ENCODE measurements at places on chromosomes 1 and 21.

GRCh38 chr1:8456991-8457390 lies 139.1 kb downstream of the SLC45A1 start:
- no peak for DNase-seq

- no peak for DNase-seq
These were observed 13.7 kb downstream of the PPP1R12B start for GRCh38 chr1:202362212-202362611.

GRCh38 chr1:88188038-88188437 lies 496.0 kb upstream of the PKN2 start:
- DNase-seq = no peak

DNA sequence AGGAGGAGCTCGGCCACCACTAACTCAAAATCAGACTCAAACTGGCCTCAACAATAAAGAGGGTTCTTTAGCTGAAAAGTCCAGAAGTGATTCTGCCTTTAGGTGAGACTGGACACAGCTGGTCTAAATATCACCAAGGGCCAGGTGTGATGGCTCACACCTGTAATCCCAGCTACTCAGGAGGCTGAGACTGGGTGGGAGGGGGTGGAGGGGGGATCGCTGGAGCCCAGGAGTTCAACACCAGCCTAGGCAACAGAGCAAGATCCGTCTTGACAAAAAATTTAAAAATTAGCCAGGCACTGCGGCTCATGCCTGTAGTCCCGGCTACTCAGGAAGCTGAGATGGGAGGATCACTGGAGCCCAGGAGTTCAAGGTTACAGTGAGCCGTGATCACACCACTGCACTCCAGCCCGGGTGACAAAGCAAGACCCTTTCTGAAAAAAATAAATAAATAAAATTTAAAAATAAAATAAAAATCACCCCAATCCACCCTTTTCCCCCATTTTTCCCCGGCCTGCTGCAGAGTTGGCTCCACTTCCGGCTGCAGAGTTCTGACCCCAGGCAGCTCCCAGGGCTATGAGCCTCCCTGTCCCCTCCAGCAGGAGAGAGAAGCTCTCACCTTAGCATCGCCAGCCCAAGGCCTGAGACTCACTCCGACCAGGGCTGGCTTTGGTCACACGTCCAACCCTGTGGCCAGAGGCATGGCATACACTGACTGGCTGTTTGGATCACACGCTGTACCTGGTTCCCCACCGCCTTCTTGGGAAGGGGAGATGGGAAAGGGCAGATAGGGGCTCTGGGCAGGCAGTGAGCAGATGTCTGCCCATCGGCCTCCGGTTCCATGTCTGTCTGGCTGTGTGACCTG lies 87.3 kb upstream of the IFFO2 start:
- no peak for DNase-seq

GRCh38 chr21:26409735-26410134 lies 163.4 kb downstream of the CYYR1 start:
- DNase-seq = no peak

DNA sequence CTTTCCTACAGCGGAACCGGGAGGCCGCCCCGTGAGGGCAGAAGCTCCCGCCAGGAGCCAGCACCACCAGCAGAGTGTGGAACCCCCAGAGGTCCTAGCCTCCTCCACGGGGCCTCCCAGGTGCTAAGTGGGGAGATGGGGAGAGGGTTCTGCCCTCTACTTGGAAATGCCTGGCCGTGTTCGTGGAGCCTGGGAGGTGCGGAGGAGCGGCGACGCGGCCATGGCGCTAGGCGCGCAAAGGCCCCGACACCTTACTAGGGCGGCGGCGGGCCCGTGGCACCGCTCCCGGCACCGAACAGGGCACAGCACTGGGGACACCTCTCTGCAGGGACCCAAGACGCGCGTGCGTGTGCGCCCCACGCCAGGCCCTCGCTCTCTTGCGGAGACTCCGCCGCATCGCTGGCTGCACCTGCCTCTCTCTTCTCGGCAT lies 1.3 kb upstream of the CACNA1E start:
- DNase-seq = no peak

DNA sequence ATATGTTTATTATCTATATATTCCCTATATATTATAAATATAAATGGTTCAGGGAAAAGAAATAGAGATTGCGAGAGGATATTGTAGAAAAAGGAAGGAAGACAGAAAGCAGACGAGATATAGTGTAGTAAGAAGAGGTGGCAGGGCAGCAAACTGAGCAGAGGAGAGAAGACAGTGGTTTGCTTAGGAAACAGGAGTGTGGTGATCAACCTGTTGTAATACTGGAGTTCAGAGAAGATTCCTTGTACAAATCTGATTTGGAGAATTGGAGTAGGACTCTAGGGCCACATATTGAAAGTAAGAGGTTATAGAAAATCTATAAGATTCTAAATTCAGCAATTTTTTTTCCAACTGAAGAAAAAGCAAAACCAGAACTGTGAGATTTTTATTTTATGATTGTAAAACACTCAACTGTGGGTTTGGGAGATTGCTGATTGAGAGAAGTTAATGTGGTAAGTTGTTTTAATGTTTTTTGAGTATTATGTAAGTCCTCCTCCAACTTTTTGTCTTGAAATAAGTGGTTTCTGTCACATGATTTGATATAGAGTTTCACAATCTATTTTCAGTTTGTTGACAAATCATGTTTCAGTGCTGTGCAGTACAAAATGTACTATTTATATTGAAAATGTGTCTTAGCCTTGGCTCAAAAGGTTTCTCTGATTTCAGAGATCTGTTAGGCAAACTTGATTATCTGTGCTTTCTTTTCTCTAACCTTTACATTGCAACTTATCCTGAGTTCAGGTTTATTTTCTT lies 9.6 kb upstream of the AMY2B start:
- DNase-seq = no peak

DNA sequence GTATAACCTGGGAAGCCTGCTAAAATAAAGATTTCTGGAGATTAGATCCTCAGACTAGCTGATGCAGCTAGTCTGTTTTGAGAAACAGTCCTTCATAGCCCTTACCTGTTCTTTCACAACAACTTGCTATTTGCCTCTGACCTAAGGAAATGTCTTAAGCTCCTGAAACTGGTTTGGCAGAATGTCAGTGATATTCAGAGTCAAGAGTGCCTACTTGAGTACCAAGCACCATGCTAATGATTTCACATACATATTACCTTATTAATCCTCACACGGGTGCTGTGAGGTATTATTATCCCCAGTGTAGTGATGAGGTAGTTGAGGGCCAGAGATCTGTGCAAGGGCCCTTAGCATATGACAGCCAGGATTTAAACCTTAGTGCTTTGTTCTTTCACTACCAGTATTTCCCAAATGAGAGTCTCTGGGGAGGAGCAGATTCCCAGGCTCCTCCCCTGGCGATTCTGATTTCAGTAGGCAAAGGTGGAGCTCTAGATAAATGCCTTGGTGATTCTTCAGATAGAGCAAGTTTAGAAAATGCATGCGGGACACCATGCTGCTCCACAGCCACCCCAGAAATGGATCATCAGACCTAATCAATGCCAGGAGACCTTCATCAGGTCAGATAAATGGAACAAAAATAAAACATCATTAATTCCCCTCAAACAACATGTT lies 47.4 kb upstream of the WNT2B start:
- DNase-seq = no peak

DNA sequence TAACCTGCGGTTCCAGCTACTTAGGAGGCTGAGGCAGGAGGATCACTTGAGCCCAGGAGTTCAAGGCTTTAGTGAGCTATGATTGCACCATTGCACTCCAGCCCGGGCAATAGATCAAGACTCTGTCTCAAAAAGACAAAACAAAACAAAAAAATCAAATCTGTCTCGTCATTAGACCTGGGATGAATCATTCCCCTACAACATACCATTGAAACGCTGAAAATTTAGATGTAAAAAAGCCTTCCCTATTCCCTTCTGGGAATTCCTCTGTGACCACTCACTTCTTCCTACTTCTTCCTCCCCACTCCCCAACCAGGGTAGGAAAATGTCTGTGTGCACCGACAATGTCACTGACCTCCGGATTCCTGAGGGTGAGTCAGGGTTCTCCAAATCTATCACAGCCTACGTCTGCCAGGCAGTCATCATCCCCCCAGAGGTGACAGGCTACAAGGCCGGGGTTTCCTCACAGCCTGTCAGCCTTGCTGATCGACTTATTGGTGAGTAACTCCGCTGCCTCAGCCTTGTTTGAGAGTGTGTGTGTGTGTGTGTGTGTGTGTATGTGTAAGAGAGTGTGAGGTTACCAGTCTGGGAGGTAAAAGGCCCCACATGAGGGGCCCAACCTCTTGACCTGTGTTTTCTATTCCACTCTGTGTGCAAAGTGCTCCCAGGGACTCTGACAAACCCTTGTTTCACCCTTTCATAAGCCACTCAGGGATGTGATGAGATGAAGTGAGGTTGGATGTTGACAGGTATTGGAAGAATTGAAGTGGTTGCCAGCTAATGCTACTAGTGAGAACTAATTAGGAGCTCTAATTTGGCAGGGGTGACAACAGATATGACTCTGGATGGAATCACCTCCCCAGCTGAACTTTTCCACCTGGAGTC lies 16.3 kb upstream of the SARS1 start:
- DNase-seq = no peak

DNA sequence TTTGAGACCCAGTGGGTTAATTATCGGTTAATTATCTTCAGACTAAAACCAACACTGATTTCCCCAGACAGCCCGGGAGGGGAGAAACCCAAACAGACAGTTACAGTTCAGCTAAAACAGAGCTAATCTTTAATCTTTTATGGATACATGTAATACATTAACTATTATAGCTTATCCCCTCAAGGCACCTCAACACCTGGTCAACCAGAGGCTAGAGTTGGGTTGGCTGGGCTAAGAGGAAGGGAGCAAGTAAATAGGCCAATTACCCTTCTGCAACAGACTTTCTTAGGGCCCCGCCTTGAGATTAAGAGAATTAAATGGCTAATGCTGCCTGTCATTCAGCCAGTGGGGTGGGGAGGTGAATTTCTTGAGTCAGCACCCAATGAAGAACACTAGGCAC lies 6.6 kb upstream of the MED18 start:
- no peak for DNase-seq

- DNase-seq = no peak
These were observed 839.0 kb downstream of the LRRIQ3 start for GRCh38 chr1:73359001-73359400.

DNA sequence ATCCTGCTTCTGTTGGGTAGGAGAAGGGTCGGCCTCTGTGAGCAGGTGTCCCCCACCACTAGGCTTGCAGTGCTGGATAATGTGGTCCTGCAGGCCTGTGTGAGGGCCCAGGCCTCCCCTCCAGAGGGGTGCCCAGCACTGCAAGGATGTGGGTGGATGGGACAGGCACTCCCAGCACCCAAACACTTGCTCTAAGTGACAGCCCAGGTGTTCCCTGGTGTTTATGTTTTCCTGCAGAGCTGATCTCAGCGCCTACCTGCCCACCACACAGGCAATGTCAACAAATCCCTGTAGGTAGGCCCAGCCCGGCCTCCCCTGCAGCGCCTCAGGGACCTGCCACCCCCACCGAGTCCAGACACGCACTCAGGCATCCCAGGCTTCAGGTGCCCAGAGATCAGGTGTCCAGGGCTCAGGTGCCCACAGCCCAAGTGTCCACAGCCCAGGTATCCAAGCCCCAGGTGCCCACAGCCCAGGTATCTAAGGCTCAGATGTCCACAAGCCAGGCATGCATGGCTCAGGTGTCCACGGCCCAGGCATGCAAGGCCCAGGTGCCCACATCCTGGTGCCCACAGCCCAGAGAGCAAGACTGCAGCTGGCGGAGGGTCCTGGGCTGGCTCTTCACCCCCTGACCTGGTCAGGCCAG lies 59.2 kb downstream of the WNT9A start:
- no peak for DNase-seq

DNA sequence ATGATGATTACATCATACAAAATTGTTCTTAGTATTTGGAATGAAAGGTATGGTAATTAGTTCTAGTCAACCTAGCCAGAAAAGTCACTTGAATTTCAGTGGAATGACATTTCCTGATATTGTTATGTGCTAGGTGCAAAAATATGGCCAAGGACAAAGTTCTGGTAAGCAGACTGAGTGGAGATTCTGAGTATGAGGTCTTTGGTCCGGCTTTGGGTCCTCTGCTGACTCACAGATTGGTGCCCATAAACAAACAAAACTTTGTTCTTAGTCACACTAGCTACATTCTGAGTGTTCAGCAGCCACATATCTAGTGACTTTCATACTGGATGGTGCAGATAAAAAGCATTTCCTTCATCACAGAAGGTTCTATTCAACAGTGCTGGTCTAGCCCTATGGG lies 206.1 kb downstream of the ZNF648 start:
- no peak for DNase-seq

DNA sequence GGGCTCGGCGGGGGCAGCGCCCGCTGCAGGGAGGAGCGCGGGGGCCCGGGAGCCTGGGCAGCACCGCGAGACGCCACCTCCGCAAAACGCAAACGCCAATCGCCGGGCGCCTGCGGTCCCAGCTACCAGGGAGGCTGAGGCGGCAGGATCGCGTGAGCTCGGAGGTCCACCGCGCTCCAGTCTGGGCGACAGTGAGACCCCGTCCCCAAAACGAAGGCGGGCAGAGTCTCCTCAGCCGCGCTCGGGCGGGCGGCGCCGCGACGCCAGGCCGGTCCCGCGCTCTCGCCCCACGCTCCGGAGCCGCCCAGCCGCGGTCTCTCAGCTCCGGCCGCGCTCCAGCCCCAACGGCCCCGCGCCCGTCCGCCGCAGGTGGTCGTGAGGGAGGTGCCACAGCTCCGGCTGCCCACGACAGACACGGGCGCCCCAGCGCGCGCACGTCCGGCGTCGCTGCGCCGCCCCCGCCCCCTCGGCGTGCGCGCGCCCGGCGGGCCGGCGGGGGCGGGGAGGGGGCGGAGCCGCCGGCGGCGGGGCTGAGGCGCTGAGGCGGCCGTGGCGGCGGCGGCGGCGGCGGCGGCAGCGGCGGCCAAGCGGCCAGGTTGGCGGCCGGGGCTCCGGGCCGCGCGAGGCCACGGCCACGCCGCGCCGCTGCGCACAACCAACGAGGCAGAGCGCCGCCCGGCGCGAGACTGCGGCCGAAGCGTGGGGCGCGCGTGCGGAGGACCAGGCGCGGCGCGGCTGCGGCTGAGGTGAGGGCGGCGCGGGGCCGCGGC lies at the start of gene ADARB1:
Gene ADARB1, plus strand, starts transcription at position 533 of the 770 bp plus-strand sequence. CDS start 97,077 bp downstream, outside the sequence.
- DNase-seq = peak; percentile 51

DNA sequence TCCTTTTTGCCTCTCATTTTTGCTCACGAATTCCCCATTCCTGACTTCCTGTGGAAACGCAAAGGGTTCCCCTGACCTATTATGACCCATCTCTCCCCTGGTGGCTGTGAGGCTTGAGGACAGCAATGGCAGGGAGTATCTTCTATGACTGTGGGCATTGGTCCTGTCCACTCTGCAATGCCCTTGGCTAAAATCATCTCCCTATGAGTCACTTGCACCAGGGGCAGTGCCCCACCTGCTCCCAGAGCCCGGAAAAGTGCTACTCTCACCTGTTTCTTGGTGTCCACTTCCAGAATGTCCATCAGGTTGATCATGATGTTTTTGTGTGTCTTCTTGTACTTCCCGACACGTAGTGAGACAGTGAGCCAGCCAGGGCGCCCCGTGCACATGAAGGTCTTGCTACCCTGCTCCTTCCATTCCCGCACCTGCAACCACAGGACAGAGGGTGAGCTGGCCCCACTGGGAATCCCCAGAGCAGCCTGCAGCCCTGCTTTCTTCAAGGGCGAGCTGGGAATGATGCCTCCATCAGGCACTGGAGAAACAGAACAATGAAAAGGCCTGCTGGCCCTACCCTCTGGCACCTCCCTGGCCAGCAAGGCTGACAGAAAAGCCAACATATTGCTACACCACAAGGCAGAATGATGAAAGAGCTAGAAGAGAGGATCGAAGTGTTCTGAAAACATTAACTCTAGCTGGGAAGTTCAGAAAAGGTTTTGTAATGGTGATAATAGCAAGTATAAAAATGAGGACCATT lies 3.5 kb downstream of the DHCR24 start:
- no peak for DNase-seq

GRCh38 chr21:32909393-32909792 lies 116.3 kb upstream of the OLIG2 start:
- no peak for DNase-seq

- no peak for DNase-seq
These were observed 518.9 kb downstream of the USP25 start for GRCh38 chr21:16248705-16249104.
